ENCODE measurements at places on chromosomes 13 and 19. TPM values are rescaled to one million over a fixed set of nuclear protein-coding genes. Genes with fewer than 3 reads are reported as not detected.

The TMEM147 gene
- total RNA-seq, result 54.1 TPM

- peaks cover 5% of the 10 kb centered on the region for H3K4me1 ChIP-seq
- no peak for DNase-seq
- H3K27ac ChIP-seq, result no peak overlapping the region
- no peaks in the 10 kb centered on the region for H3K36me3 ChIP-seq
- H3K27me3 ChIP-seq, result peaks cover 11% of the 10 kb centered on the region
Measured at GRCh38 chr13:106595625-106596024, 27.7 kb upstream of the ARGLU1 start.

GRCh38 chr13:66359910-66360552, 870.1 kb downstream of the PCDH9 start:
- H3K27ac ChIP-seq, result no peak overlapping the region
- no peaks in the 10 kb centered on the region for H3K27me3 ChIP-seq
- no peaks in the 10 kb centered on the region for H3K4me1 ChIP-seq
- no peaks in the 10 kb centered on the region for H3K36me3 ChIP-seq
- no peak for DNase-seq
- H3K4me3 ChIP-seq, result no peak overlapping the region

- H3K4me1 ChIP-seq, result peaks cover 77% of the 10 kb centered on the region
- no peaks in the 10 kb centered on the region for H3K27me3 ChIP-seq
- peak overlapping the region; percentile 96 for H3K4me3 ChIP-seq
- peak overlapping the region; percentile 94 for H3K27ac ChIP-seq
- H3K36me3 ChIP-seq, result peaks cover 49% of the 10 kb centered on the region
Measured at GRCh38 chr19:51367565-51368365, 1.0 kb downstream of the CLDND2 start.

DNA sequence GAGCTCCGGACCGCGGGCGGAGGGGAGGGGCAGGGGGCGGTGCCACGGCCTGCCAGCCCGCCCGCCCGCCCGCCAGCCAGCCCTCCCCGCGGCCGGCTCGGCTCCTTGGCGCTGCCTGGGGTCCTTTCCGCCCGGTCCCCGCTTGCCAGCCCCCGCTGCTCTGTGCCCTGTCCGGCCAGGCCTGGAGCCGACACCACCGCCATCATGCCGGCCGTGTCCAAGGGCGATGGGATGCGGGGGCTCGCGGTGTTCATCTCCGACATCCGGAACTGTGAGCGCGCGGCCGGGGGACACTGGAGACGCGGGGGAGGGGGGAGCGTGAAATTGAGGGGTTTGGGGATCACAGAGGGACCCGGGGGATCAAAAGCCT, at the start of gene AP2A1:
TSS of gene AP2A1 (plus strand) at position 72 of the 370 bp plus-strand sequence. CDS start at position 205, 133 bp downstream.
- H3K4me1 ChIP-seq, result peaks cover 45% of the 10 kb centered on the region
- H3K27ac ChIP-seq, result peak within 1 kb of the TSS; percentile 95
- H3K4me3 ChIP-seq, result peak within 1 kb of the TSS; percentile 96
- no peaks in the 10 kb centered on the region for H3K27me3 ChIP-seq

GRCh38 chr13:96172066-96172465, 82.2 kb downstream of the HS6ST3 start:
- DNase-seq, result no peak
- no peak overlapping the region for H3K4me3 ChIP-seq
- H3K36me3 ChIP-seq, result no peaks in the 10 kb centered on the region
- no peak overlapping the region for H3K27ac ChIP-seq

The GPR18 gene
- 16.2 TPM for total RNA-seq

DNA sequence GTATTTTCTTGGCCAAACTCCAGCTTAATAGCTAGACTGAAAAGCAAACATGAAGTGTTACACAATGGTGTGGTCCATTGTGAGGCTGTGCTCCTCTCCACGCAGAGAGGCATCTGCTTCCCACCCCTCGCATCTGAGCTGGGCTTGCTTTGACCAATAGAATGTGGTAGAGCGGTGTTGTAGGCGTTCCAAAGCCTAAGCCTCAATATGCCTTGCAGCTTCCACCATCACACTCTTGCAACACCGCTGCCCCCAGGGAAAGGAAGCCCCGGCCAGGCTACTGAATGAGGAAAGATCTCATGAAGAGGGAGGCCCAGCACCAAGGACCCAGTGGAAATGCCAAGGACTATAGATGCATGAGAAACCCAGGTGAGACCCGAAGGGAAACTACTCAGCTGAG, 9.4 kb downstream of the FLT1 start:
- no peak overlapping the region for H3K27ac ChIP-seq
- no peak for DNase-seq
- H3K4me3 ChIP-seq, result no peak overlapping the region
- H3K27me3 ChIP-seq, result peaks cover 7% of the 10 kb centered on the region
- H3K4me1 ChIP-seq, result peaks cover 6% of the 10 kb centered on the region
